ENCODE measurements at places on chromosomes 1 and 21.

- DNase-seq = no peak
Measured at GRCh38 chr1:199152676-199153075, 513.8 kb downstream of the PTPRC start.

- no peak for DNase-seq
Measured at GRCh38 chr1:109530457-109531087, 9.1 kb upstream of the GPR61 start.

- no peak for DNase-seq
Measured at GRCh38 chr1:118077331-118078045, 107.5 kb downstream of the SPAG17 start.

DNA sequence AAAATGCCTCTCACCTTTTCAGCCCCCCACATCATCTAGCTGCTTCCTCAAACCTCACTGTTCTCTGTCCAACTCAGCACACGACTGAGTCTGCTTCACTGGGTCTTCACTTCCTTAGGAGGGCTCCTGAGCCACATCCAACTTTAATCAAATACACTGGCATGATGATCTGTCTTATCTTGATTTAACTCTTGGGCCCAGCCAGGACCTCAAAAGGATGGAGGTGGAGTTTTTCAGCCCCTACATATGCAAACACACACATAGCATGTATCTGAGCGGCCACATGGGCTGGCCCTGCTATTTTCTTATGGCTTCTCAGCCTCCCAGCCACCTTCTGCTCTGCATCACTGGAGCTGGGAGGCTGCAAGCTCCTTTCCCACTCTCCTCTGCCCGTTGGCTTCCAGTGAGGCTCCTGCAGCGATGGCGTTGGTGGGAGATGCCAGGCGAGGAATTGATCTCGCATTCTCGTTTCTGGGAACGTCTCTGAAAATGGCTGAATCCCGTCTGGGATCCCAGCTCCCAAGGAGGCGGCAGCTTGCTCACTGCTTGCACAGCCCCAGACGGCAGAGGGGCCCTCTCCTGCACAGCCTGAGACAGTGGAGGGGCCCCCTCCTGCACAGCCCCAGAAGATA lies 1.8 kb upstream of the PRXL2B start:
- no peak for DNase-seq

DNA sequence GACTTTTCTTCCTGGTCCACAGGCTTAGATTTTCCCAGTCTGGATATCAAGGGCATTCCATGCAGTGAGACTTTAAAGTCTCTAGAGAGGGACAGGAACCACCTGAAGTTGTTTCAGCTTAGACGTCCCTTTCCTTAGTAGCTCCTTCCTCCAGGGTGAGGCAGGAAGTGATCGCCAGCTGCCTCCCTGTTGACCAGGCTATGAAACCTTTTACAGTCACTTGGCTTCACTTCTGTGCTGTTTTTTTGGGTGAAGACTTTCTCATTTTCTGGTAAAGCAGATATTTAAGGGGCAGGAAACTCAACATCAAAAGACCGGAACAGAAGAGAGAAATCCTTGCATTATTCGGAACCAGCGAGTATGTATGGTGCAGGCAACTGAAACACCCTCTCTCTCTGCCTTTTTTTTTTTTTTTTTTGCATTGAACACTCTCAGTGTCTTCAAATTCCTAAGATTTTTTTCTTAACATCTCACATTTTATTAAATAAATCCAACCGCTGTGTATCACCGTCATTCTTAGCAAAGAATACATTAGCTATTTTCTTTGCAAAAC lies 234.6 kb upstream of the IRF2BP2 start:
- DNase-seq = no peak

DNA sequence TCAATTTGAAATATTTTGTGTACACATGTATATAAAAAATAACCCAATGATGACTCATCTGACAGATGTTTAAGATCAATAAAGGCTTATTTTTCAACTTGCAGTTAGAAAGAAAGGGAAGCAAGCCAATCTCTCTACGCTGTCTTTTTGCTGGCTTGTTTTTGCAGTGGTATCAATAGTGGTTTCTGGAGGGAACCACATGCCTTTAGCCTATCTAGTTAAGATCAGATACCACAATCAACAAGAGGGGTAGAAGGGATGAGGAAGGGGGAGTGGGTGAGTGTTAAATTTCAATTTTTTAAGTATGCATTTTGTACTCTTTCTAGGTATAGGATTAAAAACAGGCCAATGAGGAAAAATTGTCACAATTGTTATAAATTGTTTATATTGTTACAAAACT lies 276.2 kb downstream of the KCNH1 start:
- no peak for DNase-seq

- no peak for DNase-seq
Measured at GRCh38 chr1:17187051-17187450, 17.9 kb upstream of the PADI1 start.

DNA sequence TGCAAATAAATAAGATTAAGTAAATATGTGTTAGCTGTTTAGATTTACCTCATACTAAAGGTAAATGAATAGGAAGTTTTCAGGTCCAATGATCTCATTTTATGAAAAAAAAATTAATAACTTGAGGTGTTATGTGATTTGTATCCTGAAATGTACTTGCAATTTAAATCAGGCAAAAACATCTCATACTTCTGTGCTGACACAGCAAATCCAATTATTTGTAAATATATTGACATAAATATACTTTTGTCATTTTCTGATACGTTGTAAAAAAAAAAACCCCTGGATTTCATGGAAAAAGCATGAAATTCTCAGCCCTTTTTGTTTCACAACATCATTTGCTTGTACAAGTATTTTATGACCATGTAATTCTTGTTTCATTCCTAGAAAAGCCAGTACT lies 184.1 kb upstream of the NCAM2 start:
- DNase-seq = no peak

- DNase-seq = no peak
Measured at GRCh38 chr1:99228153-99228552, 36.1 kb upstream of the PLPPR4 start.

DNA sequence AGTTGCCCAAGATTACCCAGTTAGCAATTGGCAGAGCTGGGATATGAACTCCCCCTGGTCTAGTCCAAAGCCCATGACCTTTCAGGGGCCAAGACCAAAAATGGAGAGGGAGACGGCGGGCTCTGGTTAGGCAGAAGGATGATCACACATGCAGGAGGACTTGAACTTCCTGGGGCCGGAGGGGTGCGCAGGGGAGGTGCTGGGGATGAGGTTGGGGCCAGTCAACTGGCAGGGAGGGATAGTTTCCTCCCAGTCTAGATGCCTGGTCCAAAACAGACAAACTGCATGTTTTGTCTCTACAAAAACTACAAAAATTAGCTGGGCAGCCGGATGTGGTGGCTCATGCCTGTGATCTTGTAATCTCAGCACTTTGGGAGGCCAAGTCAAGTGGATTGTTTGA lies 78.1 kb downstream of the NKAIN1 start:
- no peak for DNase-seq

DNA sequence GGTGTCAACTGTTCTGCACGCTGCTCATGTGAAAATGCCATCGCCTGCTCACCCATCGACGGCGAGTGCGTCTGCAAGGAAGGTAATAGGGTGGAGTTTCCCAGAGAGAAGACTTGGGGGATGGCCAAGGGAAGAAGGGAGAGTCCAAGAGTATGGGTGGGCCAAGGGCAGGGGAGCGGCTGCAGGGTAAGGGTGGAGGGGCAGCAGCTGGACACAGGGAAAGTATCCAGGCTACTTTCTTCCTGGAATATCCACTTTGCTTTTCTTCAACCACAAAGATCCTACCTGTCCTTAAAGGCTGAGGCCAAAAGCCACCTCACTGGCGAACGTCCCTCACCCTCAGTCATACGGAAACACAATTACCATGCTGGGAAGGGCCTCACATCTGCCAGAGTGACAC lies 11.5 kb upstream of the LRRC71 start:
- DNase-seq = no peak

GRCh38 chr21:43207868-43208267 lies 39.1 kb downstream of the CRYAA start:
- no peak for DNase-seq

DNA sequence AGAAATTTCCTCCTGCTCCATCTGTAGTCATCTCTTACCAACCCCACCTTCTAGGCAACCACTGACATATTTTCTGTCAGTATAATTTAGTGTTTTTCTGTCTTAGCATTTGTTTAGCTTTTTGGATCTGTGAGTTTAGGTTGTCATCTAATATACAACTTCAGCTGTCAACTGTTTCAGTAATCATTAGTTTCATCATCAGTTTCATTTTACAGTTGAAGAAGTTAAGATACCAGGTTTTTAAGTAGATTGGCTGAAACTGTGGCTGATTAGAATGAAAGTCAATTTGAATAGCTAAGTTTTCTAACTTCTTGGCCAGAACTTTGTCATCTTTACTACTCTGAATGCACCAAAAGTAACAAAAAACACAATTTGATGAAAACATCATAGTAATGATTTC lies 1957.3 kb downstream of the NCAM2 start:
- no peak for DNase-seq

GRCh38 chr1:19080721-19081120 lies 124.2 kb upstream of the IFFO2 start:
- no peak for DNase-seq

GRCh38 chr1:152148981-152149380 lies 10.0 kb downstream of the RPTN start:
- DNase-seq = no peak

GRCh38 chr1:166036092-166036491 lies 130.7 kb downstream of the FAM78B start:
- DNase-seq = no peak

GRCh38 chr1:164559342-164560051 lies 513 bp downstream of the PBX1 start:
- no peak for DNase-seq

- no peak for DNase-seq
Measured at GRCh38 chr1:36199934-36200741, 24.1 kb upstream of the THRAP3 start.

DNA sequence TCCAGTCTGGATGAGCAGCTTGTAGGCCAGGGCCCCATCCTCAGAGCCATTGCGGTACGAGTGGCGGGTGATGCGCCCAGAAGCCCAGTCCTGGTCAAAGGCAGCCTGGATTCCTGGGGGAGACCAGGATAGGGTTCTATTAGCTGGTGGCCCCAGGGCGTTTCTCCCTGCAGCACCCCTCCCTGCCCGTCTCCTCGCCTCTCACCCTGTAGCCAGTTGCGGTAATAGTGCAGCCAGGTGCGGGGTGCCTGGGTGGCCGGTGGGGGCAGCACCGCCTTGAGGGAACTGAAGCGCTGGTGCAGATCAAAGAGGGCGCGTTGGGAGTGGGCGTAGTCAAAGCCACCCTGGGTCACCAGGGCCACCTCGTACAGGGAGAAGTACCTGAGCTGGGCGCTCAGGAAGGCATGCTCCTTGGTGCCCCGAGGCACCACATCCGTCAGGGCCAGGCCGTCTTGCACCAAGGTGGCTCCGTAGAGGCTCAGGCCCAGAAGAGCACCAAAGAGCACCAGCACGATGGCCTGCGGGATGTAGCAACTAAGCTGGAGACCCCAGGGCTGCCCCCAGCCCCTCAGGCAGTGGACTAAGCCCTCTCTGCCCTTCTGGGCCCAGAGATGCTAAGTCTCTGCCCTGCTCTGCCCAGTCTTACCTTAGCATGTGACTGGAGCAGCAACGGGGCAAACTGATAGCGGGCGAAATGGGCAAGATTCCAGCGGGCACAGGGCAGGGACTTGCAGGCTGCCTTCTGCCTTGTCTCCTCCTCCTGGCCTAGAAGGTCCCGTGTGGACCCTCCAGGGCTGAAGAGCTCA lies 15.7 kb downstream of the PTCH2 start:
- DNase-seq = no peak

DNA sequence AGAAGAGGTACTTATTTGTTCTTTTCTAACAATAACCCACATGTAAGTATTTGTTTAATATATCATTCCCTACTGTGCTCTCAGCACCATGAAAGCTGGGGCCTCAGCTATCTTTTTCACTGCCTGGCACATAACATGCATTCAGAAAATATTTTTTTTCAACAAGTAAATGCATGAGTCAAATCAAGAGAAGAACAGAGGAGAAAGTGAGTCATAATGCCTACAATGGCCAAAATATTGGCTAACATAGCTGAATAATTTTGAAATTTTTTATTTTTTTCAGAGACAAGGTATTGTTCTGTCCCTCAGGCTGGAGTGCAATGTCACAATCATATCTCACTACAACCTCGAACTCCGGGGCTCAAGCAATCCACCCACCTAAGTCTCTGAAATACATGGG lies 252.2 kb upstream of the ADAMTS5 start:
- no peak for DNase-seq

GRCh38 chr1:37930246-37931101 lies 16.4 kb downstream of the INPP5B start:
- no peak for DNase-seq

DNA sequence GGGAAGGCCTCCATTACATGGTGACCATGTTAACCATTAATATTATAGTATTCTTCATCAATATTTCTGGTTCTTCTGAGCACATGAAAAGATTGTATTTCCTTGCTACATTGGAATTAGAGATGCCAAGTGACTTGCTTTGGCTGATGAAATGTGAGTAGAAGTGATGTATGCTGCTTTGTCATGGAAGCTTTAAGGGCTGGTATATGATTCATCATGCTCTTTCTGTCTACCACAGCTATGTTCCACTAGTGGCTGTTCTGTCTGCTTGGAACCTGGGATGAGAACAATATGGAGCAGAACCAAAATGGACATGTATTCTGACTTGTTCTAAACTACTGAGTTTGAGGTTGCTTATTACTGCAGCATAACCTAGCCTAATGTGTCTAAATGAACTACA lies 163.3 kb downstream of the TM2D1 start:
- no peak for DNase-seq

DNA sequence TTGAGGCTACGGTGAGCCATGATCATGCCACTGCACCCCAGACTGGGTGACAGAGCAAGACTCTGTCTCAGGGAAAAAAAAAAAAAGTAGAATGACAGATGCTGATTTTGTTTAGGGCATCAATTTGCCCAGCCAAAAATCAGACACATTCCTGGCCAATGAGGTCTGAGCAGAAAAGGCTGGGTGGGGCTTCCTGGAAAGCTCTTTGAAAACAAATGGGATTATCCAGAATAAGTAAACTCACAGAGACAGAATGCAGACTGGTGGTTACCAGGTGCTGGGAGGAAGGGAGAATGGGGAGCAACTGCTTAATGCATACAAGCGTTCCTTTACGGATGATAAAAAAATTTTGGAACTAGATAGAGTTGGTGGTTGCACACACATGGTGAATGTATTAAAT lies 10.1 kb upstream of the CITED4 start:
- DNase-seq = no peak

DNA sequence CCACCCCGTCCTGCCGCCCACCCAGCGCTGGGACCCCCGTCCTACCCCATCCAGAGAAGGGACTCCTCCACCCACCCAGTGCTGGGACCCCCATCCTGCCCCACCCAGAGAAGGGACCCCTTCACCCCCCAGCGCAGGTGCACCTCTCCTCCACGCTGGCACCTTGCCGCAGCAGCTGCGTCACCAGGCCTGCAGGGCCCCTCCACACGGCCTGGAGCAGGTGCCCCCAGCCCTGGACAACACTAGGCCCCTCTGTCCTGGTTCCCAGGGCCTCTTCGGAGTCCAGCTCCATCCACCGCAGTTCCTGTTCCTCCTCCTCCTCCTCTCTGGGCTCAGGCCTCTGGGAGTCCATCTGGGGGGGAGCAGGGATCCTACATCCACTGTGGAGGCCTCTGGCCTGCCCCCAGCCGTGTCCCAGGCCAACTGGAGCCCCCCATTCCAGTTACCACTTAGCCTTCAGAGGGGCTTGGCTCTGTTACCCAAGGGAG lies 378 bp downstream of the ANKRD65 start:
- DNase-seq = no peak

Measured in stimulated activated CD8-positive, alpha-beta memory T cell treated with anti-CD3 and anti-CD28 coated beads, Interleukin-2, amount 100 ng/mL, for 1 hour (primary cell).